GM23248 (cell line): ENCODE measurements at places on chromosomes 6 and 20.

GRCh38 chr6:122401104-122401503 lies 1.7 kb downstream of the HSF2 start:
- no peaks in the 10 kb centered on the region for H3K27me3 ChIP-seq
- DNase-seq: no peak
- no peak overlapping the region for H3K27ac ChIP-seq
- peak overlapping the region; percentile 87 for H3K4me3 ChIP-seq
- H3K36me3 ChIP-seq: no peaks in the 10 kb centered on the region

- H3K27ac ChIP-seq: no peak overlapping the region
- DNase-seq: no peak
- no peaks in the 10 kb centered on the region for H3K36me3 ChIP-seq
- no peak overlapping the region for H3K4me3 ChIP-seq
Observed at GRCh38 chr6:166830891-166831363, 125.4 kb downstream of the RNASET2 start.

- no peak overlapping the region for H3K4me3 ChIP-seq
- peak; percentile 47 for DNase-seq
- no peak overlapping the region for H3K27ac ChIP-seq
- no peaks in the 10 kb centered on the region for H3K36me3 ChIP-seq
- H3K4me1 ChIP-seq: peaks cover 5% of the 10 kb centered on the region; the same call in 1 of the 2 replicates
Observed at GRCh38 chr6:5116243-5116991, 31.3 kb downstream of the PPP1R3G start.

- no peak overlapping the region for H3K27ac ChIP-seq
- no peaks in the 10 kb centered on the region for H3K36me3 ChIP-seq
- no peak overlapping the region for H3K4me3 ChIP-seq
- peaks cover 21% of the 10 kb centered on the region for H3K4me1 ChIP-seq
- H3K27me3 ChIP-seq: no peaks in the 10 kb centered on the region
- peak; percentile 14 for DNase-seq
Observed at GRCh38 chr6:42522036-42522435, 41.8 kb upstream of the UBR2 start.
